ENCODE measurements at places on chromosomes 6 and 20.

- no peak for DNase-seq
Observed at GRCh38 chr20:57570920-57571319, 10.0 kb downstream of the PCK1 start.

DNA sequence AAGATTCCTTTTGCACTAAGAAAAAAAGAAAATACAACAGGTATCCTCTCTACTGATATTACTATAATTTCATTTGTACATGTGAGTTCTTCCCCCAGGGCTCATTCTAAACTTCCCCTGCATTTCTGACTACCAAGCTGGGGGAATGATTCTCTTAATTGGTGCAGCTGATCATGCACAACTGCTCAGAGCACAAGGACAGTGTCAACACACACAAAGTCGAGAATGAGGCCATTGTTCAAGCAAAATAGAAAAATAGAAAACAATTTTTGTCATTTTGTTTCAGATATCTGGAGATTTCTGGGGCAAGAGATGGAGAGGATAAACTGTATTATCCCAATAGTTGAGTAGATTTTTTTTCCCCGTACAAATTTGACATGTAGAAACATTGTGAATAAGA lies 236.3 kb downstream of the HAO1 start:
- DNase-seq: no peak

GRCh38 chr20:40322941-40323340 lies 366.1 kb downstream of the MAFB start:
- DNase-seq: no peak

DNA sequence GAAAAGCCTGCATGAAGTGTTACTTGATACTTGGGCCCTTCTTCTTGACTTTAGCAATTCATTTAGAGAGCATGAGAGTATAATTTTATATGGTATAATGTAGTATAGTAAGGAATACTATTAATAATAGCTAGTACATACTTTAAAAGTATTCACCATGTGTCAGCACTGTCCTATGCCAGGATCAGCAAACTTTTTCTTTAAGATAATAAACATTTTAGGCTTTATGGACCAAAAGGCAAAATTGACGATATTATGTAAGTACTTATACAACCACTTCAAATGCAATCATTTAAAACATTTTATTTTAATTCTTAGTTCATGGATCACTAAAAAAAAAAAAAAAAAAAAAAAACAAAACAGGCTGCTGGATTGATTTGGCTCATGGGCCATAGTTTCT lies 163.9 kb downstream of the IBTK start:
- no peak for DNase-seq

DNA sequence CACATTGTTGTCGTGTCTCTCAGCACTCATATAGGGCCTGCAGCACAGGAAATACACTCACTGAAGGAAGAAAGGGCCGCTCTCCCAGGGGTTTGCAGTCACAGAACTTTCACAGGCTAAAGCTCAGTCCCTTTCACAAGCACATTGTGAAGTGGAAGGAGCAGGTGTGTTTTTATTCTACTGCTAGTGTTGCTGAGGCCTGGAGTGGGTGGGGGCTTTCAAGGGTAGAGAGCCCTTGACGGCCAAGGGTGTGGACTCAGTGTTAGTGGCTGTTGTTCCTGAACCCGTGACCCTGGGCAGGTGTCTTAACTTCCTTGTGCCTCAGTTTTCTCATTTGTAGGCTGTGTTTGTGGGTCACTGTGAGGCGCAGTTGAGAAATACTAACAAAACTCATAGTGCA lies 66.2 kb upstream of the SLC22A1 start:
- DNase-seq: no peak

- DNase-seq: peak; percentile 62
Observed at GRCh38 chr6:111872401-111873177, 663 bp downstream of the FYN start.

DNA sequence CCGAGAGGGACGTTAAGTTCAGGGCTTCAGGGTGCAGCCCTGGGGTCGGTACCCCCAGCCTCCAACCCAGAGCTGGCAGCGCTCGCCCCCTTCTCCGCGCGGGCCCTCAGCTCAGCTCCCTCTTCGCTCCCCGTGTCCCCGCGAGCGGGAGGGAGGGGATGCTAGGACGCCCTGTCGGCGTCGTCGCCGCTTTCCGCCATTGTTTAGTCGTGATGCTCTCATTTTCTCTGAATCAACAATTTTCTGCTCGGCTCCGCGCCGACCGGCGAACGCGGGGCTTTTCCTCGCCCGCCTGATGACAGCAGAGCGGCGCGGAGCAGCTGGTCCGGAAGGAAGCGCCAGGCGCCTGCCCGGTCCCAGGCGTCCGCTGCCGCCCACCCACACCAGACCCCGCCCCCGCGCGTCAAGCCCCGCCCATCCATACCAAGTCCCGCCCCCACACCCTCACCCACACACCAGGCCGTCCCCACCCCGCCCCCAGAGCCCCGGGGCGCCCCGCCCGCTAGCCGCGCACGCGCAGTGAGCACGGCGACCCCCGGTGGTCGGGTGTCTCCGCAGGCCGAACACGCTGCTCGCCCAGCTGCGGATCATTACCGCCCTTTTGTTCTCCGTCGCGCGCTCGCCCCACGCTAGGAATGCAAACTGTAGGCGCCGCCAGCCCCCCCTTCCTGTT lies 50.1 kb upstream of the SLC32A1 start:
- peak; percentile 24 for DNase-seq

DNA sequence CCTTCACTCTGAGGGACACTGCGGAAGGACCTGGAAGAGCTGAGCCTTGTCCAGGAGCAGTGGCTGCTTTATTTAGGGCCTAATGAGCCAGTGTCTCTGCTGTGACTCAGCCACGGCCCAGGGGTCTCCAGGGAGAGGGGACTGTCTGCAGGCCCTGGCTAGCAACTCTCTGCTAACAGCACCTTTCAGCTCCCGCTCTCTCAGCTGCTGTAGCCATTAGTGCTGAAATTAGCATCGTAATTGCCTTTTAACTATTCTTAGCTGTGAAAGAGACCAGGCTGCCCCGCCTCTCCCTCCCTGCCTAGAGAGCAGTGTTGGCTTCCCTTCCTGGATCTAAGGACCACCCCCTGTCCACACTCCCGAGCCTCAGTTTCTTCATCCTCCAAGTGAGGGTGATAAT lies 53.1 kb upstream of the SLC32A1 start:
- no peak for DNase-seq

DNA sequence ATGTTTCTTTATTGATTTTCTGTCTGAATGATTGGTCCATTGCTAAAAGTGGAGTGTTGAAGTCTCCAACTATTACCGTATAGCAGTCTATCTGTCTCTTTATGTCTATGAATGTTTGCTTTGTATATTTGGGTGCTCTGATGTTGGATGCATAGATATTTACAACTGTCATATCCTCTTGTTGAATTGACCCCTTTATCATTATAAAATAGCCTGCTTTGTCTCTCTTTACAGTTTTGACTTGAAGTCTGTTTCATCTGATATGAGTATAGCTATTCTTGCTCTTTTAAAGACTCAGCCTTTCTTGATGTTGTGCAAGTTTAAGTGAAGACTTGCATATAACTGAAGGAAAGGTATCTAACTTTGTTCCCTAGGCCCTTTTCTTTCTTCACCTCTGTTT lies 173.8 kb upstream of the RAB32 start:
- DNase-seq: no peak

DNA sequence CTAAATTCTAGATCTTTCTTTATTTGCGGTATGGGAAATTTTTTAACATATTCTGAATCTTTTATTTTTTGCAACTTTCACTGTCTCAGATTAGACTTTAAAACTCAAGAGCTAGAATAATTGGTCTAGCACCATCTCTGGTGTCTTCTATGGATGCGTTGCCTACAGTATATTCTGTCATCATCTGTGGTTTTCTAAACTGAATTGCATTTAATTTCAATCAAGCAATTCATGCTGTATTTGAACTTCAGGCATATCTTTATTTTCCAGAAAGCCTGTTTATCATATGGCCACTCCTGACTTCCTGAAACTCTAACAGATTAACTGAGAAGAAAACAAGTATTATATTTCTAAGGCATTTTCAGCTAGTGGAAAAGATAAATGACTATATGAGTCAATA lies 281.6 kb downstream of the PLCB1 start:
- DNase-seq: no peak

GRCh38 chr20:48525400-48525799 lies 302.4 kb downstream of the PREX1 start:
- no peak for DNase-seq

GRCh38 chr6:127053032-127053874 lies 65.2 kb upstream of the RSPO3 start:
- no peak for DNase-seq

GRCh38 chr20:44425923-44426322 lies 49.8 kb upstream of the TTPAL start:
- no peak for DNase-seq

- no peak for DNase-seq
Observed at GRCh38 chr20:4633379-4633778, 88.3 kb upstream of the PRND start.

- DNase-seq: no peak
Observed at GRCh38 chr6:137864812-137865508, 2.1 kb upstream of the TNFAIP3 start.

DNA sequence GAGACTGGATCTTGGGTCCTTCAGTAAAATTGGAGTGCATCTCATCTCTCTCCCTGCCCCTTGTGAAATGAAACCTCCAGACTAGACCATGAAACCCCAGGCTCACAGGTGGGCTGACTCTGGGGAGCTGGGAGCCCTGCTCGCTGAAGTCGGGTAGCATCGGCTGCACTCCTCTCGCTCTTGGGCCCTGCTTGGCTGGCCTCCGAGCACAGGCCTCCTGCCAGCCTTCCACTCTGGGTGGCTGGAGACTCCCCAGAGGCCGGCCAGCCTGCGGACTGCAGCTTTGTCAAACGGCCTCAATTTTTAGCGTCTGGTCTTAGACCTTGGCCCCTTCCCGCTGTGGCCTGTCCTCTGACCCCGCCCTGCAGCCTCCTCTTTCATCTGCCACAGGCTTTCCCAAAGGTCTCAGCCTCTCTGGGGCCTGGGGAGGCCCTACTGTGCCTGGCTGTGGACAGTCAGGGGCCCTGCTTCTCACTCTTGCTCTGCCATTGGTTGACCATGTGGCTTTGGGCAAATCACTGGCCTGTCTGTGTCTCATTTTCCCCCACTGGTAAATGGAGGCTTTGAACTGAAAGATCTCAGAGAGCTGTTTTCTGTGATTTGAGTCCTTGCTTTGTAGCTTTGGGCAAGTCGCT lies 45.1 kb downstream of the SRC start:
- no peak for DNase-seq

- no peak for DNase-seq
Observed at GRCh38 chr6:12935637-12936036, 219.1 kb downstream of the PHACTR1 start.

DNA sequence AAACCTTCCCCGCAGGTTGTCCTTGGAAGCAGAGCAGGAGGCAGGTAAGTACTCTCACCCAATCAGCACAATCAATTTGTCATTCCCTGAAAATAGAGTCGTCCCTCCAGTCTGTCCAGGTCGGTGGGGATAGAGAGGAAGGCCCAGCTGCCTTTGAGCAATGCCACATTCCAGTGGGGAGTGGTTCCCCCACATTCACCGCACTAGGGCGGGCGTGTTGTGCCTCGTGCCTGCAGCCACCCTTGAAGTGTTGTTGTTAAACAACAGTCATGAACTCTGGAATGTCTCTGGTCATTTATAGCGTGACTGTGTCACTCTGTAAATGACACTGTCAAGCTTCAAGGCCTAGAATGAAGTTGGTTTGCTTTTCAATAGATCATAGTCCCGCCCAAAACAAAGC lies 33.4 kb downstream of the PRDM1 start:
- DNase-seq: no peak

DNA sequence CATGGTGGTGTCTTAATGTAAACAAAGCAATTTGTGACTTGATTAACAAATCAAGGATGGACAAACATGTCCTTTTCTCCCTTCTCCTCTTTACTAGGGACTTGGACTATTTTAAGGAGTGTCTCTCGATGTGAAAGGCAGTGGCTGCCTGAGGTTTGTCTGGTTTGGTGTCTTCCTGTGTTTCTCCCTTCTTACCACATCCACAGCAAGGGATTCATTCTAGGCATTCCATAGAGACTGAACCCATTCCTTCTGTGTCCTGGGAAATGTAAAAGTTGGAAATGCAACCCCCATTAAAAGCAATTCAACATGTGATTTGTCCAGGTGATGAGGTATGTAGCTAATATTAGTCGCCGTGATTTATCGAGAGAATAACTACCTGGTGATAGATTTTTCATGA lies 15.9 kb downstream of the NRN1 start:
- no peak for DNase-seq

DNA sequence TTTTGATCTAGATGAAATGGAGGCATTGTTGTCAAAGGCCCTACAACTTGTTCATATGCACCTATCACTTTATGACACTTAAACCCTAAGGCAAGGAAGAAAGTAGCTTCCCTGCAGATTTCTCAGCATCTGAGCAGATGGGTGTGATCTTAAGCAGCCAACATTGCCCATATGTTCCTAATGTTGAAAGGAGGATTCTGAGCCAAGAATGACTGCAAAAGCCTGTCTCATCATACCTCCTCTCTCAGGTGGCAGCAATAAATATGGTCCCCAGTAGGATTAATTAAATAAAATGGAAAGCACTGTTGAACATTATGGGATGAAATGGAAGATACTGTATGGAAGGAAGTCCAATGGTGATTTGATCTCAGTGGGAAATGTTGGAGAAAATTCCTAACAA lies 538.1 kb upstream of the MAN1A1 start:
- no peak for DNase-seq

DNA sequence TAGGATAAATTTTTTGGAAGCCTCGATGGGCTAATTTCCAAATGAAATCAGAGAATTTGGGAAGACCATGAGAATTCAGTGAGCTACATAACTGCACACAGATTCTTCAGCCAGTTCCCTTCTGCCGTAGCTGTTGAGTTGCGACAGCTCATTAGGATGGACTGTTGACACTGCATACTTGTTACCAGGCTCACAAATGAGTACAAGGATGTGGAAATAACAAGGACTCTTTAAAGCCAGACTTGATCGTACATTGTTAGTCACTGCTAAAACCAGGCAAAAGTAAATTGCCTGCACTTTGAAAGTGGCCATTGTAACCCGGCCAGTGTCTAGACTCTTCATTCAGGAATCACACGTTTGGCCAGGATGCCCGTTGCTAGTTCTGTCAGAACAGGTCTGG lies 37.0 kb downstream of the NDUFAF5 start:
- no peak for DNase-seq

- no peak for DNase-seq
Observed at GRCh38 chr6:36126121-36126520, 4.2 kb upstream of the MAPK13 start.

- no peak for DNase-seq
Observed at GRCh38 chr6:53517021-53517420, 27.9 kb downstream of the GCLC start.

- no peak for DNase-seq
Observed at GRCh38 chr6:28258877-28259777, at the start of gene NKAPL. Gene NKAPL (plus strand): TSS chr6:28259297. CDS start chr6:28259372, 75 bp downstream.
